ENCODE measurements at places on chromosomes 5 and 9.

DNA sequence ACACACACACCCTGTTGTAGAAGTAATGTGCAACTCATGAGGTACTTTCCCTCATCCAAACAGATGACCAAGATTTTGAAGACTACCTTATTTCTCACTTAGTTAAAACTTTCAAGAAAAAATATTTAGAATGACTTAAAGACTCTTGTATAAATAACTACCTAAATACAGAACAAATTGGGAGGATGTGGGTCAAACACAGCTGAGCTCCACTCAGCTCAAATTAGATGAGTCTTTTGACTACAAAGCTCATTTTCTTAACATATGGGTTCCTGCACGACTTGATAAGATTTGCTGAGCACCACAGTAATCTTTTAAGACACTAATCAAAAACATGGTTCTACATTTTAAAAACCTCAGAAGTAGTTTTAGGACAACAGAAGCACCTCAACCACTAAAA, 8.9 kb downstream of the MTX3 start:
- DNase-seq, result no peak

- no peak for DNase-seq
These were observed 440.6 kb upstream of the MPDZ start for GRCh38 chr9:13719981-13720676.

DNA sequence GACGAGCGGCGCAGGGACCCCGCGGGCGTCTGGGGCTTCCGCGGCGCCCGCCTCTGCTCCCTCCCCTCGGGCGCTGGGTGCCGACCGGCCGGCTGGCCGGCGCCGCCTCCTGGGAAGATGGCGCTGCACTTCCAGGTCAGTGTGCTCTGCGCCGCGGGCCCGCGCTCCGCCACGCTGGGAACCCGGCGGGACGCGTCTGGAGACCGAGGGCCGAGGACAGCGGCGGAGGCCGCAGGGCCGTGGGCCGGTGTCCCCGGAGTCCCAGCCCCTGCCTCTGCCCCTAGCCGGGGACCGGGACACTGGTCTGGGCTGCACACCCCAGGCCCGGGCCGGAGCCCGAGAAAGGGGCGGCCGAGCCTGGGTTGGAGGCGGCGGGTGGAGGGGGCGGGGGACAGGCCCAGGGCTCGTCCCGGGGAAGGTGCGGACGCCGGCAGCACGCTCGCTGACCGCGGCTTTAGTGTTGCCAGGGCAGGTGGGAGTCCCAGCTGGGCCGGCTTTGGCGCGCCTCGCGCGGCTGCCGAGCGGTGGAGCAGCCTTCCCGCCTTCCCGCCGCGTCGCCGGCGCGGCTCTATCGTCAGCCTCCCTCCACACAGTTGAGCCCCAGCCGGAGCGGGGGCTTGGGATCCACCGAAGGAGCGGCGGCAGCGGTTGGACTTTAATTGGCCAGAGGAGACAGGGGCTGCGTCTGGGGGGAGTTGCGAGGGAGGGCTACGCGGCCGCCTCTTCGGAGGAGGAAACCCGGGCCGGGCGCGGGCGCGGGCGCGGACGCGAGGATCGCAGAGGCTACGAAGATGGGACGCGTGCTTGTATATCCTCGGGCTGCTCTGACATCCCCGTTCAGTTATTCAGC, at the start of gene RANBP17:
Gene RANBP17, plus strand, starts transcription at position 102 of the 850 bp plus-strand sequence.
- DNase-seq, result peak; percentile 35

GRCh38 chr5:9572246-9572645, 26.4 kb upstream of the SEMA5A start:
- no peak for DNase-seq

DNA sequence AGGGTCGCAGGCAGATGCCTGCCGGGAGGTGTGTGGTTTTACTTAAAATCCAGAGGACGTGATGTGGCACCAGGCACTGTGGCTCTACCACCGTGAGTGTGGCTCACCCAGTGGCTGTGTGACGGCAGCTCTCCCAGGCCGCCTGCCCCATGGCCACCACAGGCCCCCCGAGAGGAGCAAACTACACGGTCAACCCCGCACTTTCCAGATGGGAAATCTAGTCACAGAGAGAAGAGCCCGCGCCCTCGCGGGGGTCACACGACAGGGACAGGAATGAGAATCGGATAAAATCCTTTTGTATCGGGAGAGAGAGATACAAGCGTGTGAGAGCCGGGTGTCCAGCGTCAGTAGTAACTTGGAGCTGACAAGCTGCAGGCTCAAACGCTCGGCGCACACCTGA, 24.4 kb downstream of the TERT start:
- no peak for DNase-seq

DNA sequence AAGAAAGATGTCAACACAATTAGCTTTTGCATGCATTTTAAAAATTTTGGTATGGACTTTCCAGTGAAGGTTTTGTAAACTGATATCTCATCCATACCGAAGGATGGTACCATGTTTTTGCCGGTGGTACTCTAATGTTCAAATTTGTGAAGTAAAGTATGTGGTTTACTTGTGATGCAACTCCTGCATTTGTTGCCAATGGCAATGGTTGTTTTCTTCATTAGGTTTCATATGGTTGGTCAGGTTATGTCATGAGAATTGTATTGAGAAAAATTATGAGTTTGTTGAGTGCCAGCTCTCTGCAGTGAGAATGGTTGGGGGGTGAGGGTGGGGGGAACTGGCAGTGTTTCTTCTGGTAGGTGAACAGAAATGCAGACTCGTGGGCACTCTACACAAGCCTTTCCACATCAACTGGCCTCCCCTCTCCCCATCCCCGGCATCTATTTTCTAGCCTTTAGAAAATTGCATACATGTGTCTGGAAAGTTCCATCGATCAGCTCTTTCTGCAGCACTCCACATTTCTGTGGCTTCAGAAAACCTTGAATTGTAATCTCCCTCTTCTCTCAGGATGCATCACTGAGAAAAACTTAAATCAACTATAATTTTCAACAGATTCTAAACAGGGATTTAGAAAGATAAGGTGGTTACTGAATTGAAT, 107.7 kb downstream of the PDE4D start:
- no peak for DNase-seq

- no peak for DNase-seq
These were observed 129.6 kb downstream of the GLIS3 start for GRCh38 chr9:4170231-4170630.

- DNase-seq, result no peak
These were observed 10.6 kb upstream of the GRIN1 start for GRCh38 chr9:137128158-137128861.

DNA sequence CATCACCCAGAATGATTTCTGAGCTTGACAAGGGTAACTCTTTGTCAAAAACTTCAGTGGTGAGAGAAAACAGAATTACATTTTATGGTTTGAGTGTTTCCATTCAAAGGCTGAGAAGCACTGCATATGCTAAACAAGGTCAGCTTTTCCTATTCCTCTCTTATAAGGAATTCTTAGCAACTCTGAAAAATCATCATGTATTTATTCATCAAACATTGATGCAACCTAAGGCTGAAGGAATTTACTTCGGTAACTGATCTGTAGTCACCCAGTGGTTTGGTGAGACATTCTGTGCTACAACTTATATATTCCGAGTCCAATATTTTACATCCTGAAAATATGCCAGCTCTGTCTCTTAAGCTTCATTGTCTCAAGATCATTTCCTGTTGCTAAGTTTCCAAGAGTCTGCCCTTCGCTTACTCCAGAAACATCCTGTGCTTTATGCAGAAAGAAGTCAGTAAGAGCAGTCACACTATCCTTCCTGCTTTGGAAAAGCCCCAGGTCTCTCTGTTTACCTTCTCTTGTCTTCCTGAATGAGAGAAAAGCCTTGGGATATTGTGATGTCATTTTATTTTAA, 176.6 kb upstream of the TBCA start:
- DNase-seq, result no peak

- DNase-seq, result no peak
These were observed 150.6 kb downstream of the PRR16 start for GRCh38 chr5:120614531-120615180.

DNA sequence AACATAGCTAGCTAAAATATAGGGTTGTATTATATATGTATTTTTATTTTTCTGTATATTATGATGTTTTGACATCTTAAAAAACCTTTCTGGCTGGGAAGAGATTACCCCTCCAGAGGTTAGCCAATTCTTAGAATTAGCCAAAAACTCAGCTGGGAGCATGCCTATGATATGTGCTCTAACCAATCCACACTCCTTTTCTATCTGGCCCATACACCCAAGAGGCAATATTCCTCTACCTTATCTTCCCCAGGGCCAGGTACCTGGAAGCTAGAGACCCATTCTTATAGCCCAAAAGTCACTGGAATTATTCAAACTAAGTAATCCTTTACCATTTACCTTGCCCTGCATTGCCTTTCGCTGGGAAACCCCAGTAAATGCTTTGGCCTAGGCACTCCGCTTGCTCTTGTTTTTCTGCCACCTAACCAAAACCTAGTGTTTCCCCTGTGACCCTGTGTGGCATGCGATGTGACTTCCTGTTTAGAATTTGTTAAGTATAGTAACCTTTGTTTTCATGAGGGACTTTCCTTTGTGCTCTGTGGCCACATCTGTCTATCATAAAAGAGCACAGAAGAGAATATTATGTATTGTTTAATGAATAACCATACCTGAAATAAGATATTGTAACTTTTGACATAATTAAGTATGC, 37.4 kb downstream of the CSNK1G3 start:
- no peak for DNase-seq

DNA sequence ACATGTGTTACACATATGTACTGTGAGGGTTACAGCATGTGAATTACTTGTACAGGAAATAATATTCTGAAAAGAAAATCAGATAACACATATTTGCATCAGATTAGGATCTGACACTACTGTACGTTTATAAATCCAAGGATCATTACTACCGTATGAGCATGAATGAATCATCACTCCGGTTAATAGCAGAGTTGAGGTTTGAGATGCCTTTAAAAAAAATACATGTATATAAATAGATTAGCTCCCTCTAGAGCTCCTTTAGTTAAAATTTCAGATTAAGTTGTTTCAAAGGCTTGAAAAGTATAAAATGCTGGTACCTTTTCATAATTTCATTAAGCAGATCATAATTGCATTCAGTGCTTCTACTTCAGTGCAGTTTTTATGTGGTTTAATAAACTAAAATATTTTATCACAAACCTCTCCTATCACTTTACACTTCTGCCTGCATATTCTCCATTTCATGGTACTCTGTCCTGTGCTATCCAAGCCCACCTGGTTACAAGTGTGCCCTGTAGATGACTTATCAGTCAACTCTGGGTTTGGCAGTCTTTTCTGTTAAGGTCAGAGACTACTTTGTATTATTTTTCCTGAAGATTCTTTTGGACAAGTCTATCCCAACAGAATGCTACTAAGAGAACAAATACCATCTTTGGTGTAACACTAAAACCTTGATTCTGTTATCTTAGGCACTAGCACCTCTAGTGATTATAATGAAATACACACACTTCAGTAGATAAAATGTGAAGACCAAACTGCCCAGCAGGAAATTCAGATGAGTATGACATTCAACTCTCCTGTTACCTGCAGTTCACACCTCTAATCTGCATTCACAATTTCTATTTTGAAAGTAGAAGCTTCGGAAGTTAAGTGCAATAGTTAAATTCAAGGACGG, 48.0 kb upstream of the POU5F2 start:
- no peak for DNase-seq

GRCh38 chr9:70058569-70059116, 15.0 kb downstream of the MAMDC2 start:
- DNase-seq, result no peak

DNA sequence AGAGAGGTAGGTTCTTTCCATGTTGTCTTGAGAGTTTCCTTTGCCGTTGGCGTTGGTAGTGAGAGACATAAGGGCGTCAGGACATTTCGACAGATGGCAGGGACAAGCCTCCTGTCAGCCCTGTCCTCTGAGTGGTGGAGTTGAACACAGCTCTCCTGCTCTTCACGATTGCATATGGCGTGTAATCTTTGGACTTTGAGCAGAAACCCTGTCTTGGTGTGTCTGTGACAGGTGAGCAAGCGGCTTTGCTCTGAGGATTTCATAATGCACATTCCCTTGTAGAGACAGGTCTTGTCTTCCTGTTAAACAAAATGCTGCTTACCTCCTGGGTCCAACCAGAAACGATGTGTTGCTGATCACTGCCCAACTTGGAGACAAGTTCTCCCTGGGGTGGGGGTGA, 146.5 kb downstream of the NXNL2 start:
- DNase-seq, result no peak

DNA sequence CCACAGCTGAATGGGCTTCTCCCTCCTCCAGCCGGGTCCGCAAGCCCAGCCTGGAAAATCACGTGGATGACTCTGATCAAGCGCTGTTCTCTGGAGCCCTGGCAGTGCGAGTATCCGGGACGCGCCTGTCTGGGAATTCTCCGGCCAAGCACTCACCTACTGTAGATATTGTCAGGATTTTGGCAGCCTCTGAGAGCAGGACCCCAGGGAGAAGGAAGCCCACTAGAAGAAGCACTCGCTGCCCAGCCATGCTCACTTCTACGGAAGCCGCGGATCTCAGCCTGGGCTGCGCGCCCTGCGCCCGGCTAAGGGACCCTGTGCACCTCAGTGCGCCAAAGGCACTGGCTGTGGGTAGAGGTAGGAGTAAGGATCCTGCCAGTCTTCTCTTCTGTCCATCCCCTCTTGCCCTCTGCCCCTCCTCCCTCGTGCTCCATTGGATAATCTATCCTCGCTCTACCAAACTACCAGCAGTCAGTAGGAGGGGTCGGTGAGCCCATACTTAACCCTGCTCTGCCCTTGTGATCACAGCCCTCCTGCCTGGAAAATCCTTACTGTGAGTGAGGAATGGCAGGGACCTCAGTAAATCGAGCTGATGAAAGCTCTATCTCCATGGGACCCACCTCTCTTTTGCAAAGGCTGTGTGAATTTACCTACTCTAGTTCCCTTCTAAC, at the start of gene UGT3A2:
Gene UGT3A2, minus strand, starts transcription at position 343 of the 671 bp plus-strand sequence. Its CDS starts 93 bp downstream, at position 250.
- DNase-seq, result peak; percentile 66

GRCh38 chr9:26770821-26771220, 121.8 kb downstream of the CAAP1 start:
- no peak for DNase-seq

DNA sequence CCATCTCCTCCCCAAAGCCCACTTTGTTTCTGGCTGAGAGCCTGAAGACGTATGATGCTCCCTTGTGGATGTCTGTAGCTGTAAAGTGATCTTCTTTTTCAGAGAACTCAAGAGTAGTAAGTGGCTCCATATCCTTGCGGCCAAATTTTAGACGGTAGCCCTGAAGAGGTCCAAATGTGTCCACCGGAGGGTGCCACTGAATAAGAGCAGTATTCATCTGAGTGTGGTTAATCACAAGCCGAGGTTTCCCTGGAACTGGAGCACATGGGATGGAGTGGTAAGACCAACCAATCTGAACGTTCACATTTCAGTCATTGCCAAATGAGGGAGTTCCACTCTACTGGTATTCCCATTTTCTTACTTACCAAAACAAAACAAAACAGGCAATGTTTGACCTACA, 686.5 kb upstream of the DMAC1 start:
- DNase-seq, result no peak
